ENCODE measurements at places on chromosomes 4 and X.
A peak's percentile ranks its signal among the peaks of the same experiment; 100 is the strongest.

DNA sequence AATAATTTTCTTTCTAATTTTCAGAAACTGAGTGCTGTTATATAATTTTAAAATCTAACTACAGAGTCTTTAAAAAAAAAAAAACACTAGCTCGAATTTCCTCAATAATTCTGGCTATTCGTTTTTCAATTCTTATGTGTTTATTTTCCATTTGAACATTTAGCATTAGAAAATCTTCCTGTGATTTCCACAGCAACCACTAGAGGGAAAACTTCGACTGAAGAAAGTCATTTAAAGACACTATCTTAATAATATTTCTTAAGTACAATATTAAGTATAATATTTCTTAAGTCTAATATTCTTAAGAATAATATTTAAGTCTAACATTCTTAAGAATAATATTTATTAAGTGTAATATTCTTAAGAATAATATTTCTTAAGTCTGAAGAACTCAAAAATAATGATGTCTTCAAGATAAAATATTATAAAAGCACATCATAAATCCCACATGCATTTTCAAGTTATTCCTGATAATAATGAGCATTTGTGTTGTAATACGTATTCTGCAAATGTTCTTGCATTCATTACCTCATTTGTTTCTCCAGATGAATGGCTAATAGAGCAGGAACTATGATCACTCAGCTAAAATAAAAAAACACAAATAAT lies 118.4 kb upstream of the WDR17 start:
- no peak for DNase-seq

GRCh38 chrX:154695911-154696675 lies 42.7 kb upstream of the CTAG2 start:
- no peak for DNase-seq

DNA sequence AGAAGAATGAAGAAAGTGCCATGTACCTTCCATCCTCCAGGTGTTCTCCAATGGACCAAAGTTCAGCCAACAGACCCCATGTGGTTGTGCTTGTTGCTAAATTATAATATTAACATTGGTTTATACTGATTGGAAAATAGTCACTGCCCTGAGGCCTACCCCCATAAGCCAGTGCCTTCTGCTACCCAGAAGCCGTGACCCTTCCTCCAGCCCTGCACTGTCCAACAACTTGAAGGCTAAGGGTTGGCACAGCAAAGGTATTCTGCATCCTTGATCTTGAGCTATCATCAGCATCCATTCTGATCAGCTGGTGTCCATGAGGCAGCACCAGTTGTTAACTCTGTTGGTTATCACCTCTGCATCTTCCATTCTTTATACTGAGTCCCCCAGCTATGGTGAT lies 66.2 kb upstream of the BMPR1B start:
- DNase-seq = no peak

DNA sequence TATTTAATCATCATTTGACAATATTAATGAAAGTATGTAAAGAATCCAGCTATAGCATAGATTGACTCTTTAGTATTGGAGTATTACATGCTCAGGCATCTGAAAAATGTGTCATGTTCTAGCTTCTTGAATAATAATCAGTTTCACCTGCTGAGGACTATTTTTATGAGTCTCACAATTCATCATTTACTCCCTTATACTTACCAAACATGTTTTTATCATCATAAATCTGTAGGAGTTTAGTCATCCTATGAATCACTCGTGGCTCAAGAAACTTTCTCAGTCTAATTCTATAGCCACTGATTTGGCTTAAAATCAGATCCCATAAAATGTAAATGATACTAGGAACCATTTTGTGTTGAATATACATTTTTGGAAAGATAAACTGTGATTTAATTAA lies 1616.1 kb downstream of the C4orf33 start:
- DNase-seq = no peak

DNA sequence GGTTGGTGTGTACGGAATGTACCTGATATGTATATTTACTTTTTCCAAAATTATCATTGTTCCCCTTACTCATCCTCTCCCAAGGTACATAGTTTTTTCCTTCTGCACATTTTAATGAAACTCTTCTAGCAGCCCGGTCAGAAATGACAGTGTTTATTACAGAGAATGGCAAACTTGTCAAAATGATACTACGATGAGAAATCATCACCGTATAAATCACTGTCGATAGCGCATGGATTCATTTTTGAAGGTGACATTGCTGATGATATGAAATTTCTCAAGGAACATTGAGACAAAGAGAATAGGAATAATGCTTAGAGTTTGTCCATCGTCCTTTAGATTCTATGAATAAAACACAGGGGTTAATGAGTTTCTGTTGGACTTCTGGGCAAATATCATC lies 30.6 kb downstream of the FAM114A1 start:
- DNase-seq = no peak

DNA sequence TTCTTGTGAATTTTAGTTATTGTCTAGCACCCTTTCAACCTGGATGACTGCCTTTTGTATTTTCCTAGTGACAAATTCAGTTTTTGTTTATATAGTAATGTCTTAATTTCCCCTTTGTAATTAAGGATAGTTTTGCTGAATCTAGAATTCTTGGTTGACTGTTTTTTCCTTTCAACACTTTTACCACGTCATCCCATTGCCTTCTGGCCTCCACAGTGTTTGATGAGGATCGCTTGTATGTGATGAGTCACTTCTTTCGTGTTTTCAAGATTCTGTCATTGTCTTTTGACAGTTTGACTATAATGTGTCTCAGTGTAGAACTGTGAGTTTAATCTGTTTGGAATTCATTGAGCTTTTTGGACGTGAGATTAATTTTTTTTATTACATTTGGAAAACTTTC lies 30.1 kb downstream of the KDM6A start:
- DNase-seq = no peak

GRCh38 chrX:101051153-101051548 lies 760 bp downstream of the TRMT2B start:
- no peak for DNase-seq

GRCh38 chr4:144701683-144702233 lies 55.8 kb downstream of the HHIP start:
- no peak for DNase-seq

- no peak for DNase-seq
Measured at GRCh38 chrX:40056420-40056819, 41.3 kb downstream of the BCOR start.

GRCh38 chr4:144562019-144562705 lies 83.8 kb upstream of the HHIP start:
- no peak for DNase-seq

DNA sequence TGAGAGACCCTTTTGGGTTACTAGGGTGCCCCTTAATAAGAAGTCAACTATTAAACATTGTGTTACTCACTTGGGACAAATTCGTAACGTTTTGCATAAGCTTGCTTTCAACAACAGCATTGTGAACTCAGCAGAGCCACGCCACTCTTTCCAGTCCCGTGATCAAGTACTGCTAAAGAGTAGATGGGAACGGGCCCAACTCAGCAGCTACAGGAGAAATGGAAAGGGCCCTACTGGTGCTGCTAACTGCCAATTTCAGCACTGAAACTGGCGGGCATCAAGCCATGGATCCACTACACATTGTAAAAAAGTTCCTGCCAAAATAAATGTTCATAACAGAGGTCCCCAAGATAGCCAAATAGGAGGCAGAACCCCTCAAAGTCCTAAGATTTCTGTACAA lies 19.0 kb upstream of the DHX15 start:
- DNase-seq = no peak

DNA sequence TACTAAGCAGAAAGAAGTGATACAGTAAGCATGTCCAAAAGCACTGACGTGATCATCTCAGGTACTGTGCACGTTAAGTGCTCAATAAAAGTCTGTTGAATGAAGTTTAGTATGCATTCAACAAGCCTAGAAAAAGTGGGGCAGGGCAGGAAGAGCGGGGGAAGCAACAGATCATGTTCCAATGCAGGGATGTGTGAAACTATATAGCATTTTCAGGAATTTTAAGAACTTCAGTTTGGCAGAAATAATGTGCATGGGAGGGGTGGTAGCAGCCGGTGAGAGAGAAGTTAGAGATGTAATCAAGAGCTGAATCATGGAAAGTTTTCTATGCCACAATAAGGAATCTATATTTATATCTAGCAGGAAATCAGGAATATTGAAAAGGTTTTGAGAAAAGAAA lies 19.2 kb upstream of the CCNA2 start:
- no peak for DNase-seq

GRCh38 chr4:169167957-169168858 lies 102.5 kb downstream of the SH3RF1 start:
- DNase-seq = no peak

DNA sequence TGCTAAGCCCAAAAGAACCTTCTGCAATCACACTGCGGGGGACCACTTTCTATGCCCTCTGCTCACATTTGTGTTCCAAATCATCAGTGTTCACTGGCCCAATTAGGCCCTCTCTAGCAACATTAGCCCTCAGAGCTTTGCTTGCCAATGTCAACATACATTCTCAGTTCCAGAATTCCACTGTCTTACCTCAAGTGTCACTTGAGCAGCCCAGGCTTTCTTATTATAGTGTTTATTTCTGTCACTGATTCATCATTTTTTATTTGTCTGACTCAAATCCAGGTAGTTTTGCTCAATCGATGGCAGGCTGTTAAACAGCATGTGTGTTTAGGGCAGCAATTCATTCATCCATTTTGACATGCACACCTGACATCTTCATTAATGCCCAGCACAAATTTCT lies 291.2 kb downstream of the TEX13A start:
- DNase-seq = no peak

DNA sequence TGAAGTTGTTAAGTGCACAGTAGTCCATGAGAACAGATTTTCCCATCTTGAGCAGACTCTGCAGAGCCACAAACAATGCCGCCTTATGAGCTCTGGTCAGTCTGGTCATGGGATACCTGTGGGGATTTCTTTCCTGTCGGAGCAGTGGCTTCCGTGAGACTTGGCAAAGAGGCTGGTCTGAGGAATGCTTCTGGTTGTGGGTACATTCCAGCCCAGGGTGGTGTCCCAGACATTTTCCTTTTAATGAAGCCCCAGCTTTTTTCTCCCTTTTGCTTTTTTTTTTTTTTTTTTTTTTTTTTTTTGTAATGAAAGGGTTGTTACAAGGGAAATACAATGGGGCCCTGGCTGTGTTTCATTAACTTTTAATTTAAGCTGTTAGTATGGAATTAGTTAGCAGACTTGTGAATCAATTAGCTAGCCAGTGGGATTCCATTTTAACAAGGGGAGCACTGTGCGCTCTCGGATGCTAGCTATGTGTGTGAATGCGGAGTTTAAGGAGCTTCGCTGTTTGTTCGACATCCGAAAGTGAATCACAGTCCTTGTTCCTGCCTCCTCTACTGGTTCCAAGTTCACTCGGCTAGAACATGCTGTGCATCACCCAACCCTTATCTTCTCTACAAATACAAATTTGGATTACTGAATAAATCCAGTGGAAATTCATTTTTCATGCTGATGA lies 225.1 kb downstream of the CBR4 start:
- DNase-seq = no peak

DNA sequence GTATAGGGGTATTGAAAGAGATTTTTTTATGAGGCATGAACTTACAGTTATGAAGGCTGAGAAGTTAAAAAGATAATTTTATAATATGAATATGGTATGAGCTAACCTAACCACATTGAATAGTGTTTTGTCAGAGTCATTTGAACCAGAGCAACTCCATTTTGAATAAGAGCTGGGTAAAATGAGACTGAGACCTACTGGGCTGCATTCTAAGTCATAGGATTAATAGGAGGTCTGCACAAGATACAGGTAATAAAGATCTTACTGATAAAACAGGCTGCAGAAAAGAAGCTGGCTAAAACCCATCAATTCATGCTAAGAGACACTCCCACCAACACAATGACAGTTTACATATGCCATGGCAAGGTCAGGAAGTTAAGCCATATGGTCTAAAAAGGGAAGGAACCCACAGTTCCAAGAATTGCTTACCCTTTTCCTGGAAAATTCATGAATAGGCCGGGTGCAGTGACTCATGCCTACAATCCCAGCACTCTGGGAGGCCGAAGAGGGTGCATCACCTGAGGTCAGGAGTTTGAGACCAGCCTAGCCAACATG lies 209.2 kb downstream of the TECRL start:
- no peak for DNase-seq

DNA sequence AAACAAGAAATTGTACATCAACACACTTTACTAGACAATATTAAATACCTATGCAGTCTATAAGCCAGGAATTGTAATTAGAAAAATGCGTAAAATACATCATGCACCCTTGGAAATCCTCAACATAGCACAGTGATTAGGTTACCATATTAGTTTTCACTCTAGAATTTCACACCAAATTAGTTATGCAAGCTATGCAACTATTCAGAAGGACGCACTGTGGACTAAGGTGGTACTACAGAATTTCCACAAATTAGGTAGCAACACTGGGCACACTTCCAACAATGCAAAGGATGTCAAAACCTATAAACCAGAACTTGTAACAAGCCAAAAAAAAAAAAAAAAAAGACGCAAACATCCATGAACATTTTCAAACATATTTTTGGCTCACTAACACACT lies 71.1 kb upstream of the ZCCHC13 start:
- no peak for DNase-seq

DNA sequence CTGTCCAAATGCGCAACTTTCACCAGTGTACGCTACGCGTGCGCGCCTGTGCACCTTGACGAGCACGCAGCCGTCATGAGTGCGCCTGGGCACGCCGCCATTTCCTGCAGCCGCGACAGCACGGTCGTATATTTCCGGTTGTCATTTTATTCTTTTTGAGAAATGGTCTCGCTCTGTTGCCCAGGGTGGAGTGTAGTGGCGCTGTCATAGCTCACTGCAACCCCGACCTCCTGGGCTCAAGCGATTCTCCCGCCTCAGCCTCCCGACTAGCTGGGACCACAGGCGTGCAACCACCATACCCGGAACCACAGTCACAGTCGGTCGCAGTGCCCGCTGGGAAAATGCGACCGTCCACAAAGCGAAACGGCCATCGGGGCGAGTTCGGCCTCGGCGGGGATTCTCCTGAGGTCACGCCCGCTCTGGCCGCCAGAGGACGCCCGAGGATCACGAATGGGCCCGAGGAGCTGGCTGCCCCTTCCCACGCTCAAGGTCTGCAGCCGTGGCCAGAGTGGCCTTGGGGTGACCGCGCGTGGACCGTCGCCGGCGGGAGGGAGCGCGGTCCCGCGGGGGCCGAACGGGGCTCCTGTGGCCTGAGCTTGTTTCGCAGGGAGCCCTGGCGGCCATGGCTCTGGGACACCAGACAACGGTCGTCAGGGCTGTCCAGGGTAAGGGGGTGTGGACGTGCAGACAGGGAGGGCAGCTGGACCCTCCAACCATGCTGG lies 23.7 kb upstream of the PNMA3 start:
- DNase-seq = peak; percentile 82

- no peak for DNase-seq
Measured at GRCh38 chr4:112416464-112416863, 99.5 kb downstream of the NEUROG2 start.

GRCh38 chr4:34619531-34620162 lies 1624.7 kb downstream of the ARAP2 start:
- DNase-seq = no peak
